Activated T-cell treated with anti-CD3 and anti-CD28 coated beads for 48 hours (primary cell): ENCODE measurements at places on chromosomes 1 and 21.

GRCh38 chr1:1223891-1224290 is 7.9 kb downstream of the SDF4 start:
- DNase-seq = no peak

DNA sequence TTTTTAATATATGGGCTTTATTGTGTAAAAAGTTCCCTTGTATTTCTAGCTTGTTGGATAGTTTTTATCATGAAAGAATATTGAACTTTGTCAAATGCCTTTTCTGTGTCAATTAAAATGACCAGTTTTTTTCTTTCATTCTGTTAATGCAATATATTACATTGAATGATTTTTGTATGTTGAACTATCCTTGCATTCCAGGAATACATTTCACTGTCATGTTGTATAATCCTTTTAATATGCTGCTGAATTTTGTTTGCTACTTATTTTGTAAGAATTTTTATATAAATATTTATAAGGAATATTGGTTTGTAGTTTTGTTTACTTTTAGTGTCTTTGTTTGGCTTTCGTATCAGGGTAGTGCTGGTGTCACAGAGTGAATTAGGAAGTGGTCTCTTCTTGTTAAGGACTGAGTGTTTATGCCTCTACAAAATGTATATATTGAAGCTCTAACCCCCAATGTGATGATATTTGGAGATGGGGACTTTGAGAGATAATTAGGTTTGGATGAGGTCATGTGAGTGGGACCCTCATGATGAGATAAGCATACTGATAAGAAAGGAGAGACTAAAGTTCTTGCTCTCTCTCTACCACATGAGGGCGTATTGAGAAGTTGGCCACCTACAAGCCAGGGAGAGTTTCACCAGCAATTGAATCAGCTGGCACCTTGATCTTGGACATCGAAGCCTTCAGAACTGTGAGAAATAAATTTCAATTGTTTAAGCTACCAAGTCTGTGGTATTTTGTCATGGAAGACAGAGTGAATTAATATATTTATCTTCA is 12.0 kb upstream of the SLAMF6 start:
- no peak for DNase-seq

DNA sequence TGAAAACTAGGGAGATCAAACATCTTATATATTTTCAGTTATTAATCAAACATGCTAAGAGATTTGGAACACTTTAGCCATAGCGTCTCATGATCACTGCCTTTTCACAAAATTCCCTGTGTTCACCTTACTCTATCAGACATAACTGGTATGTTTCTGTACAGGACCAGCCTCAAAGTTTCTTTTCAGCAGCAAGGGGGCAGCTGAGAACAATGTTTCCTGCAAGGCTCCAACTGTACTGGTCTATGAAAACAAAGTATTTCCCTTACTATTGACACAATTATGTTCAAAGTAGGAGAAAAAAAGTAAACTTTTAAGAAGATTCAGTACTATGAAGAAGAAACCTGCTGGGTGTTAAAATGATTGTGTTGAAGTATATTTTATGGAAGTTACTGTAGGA is 98.5 kb downstream of the ATF6 start:
- DNase-seq = no peak

GRCh38 chr1:29239142-29239541 is 2.8 kb downstream of the PTPRU start:
- no peak for DNase-seq

- no peak for DNase-seq
Observed at GRCh38 chr1:91889717-91890459, 3.9 kb upstream of the TGFBR3 start.
